OCI-LY7 (cell line): ENCODE measurements at places on chromosomes 11 and 22.

GRCh38 chr11:26632691-26633159 lies 60.7 kb upstream of the MUC15 start:
- DNase-seq, result no peak

- no peak for DNase-seq
Measured at GRCh38 chr11:17578296-17578695, 31.2 kb downstream of the OTOG start.

DNA sequence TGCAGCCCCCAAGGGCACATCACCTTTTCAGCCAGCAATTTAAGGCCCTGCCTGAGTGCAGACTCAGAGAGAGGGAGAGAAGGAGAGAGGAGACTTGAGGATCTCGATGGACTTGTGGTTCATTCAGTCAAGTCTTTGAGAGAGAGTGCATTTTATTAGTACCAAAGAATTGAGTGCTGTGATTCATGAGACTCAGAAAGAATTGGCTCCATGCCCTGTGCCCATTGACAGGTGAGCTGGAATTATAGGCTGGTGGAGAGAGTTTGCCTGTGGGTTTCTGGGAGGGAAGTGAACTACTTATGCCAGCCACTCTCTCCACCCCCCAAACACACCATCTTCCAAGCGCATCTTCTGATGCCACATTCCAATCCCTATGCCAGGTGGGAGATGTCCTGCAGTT lies 236.8 kb downstream of the MN1 start:
- no peak for DNase-seq

DNA sequence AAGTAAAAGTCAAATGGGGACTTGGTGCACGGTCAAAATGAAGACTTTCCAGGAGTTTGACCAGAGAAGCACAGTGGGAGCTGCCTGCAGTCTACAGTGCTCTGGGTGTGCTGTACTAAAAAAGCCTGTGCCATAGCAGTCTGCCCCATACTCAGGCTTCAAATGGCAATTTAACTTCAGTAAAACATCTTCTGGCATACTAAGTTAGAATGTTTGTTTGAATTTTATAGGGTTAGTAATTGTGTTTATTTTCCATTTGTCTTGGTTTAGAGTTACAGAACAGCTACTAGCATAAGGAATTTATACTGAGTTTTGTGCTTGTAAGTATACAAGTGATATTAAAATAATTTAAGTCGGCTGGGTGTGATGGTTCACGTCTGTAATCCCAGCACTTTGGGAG lies 29.3 kb upstream of the LIPT2 start:
- no peak for DNase-seq

- DNase-seq, result no peak
Measured at GRCh38 chr11:101721270-101721669, 137.5 kb upstream of the TRPC6 start.

DNA sequence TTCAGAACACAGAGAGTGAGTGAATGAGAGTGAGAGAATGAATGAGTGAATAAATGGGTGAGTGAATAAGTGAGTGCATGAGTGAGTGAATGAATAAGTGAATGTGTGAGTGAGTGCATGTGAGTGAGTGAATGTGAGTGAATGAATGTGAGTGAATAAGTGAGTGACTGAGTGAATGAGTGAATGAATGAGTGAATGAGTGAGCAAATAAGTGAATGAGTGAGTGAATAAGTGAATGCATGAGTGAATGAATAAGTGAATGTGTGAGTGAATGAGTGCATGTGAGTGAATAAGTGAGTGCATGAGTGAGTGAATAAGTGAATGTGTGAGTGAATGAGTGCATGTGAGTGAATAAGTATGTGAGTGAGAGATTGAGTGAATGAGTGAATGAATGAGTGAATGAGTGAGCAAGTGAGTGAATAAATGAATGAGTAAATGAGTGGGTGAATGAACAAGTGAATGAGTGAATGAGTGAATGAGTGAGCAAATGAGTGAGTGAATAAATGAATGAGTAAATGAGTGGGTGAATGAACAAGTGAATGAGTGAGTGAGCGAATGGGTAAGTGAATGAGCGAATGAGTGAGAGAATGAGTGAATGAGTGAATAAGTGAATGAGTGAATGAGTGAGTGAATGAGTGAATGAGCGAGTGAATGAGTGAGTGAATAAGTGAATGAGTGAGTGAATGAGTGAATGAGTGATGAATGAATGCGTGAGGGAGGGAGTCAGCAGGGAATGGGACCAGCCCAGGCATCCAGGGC lies 21.3 kb upstream of the MUC5B start:
- DNase-seq, result no peak

- DNase-seq, result no peak
Measured at GRCh38 chr11:73554671-73555320, 43.1 kb downstream of the FAM168A start.

GRCh38 chr11:74205181-74205580 lies 34.1 kb downstream of the PPME1 start:
- no peak for DNase-seq

GRCh38 chr22:31790240-31790639 lies 36.4 kb downstream of the DEPDC5 start:
- peak; percentile 83 for DNase-seq

- peak; percentile 53 for DNase-seq
Measured at GRCh38 chr22:31248138-31248745, 36.1 kb downstream of the LIMK2 start.

- peak; percentile 76 for DNase-seq
Measured at GRCh38 chr11:33735271-33736147, 714 bp downstream of the CD59 start.

- DNase-seq, result no peak
Measured at GRCh38 chr11:57483562-57483918, 23.2 kb downstream of the RTN4RL2 start.

DNA sequence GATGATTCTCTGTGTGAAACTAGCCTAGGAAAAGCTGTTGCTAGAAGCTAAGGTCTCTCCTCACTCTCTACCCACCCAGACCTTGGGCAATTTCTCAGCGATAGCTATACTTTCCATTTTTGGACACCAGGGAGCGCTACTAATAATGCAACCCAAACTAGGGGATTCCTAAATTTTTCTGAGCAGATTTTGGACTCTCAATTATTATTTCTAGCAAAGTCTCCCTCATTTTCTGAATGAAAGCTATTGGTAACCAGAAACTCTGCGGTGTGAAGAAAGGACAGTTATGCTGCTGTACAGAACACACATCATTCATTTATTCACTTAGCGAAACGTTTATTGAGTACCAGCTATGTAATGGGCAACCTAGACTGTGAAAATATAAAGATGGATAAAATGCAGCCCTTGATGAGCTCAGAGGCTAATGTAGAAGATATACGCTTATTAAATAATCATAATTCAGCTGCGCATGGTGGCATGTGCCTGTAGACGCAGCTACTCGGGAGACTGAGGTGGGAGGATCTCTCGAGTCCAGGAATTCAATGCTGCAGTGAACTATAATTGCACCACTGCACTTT lies 6.1 kb upstream of the STIM1 start:
- peak; percentile 69 for DNase-seq

- DNase-seq, result no peak
Measured at GRCh38 chr22:22384267-22384666, 124.3 kb downstream of the ZNF280B start.

DNA sequence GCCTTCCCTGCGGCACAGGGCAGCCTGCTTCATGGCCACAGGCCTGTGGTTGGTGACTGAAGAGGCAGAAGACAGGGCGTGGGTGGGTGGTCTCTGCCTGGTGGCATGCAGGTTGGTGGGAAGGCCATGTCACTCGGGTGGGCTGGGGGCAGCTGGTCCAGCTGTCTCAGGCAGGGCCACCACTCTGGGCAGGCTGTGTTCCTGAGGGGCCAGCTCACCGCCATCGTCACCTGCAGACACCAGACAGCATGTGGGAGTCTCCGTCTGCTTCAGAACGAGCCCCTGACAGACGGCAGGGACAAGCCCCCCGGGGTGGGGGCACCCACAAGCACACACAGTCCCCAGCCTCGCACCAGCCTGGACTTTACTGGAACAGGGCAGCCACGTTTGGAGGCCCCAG lies 750.1 kb downstream of the BRD1 start:
- no peak for DNase-seq

DNA sequence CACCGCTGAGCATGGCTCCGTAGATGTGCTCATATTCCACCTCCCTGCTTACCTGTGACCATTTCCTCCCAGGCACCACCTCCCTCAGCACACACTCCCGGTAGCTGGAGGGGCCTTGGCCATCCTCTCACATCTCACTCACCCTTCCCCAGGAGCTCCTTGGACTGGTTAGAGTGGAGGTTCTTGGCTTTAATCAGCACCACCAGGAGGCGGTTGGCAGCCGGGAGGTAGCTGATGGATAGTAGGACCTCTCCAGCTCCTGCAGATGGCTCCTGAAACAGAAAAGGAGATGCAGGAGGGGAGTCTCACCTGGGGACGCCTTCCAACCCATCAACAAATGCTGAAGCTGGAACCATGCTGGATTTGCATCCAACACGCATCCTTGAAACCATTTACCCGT lies 39.9 kb downstream of the SYT13 start:
- no peak for DNase-seq

DNA sequence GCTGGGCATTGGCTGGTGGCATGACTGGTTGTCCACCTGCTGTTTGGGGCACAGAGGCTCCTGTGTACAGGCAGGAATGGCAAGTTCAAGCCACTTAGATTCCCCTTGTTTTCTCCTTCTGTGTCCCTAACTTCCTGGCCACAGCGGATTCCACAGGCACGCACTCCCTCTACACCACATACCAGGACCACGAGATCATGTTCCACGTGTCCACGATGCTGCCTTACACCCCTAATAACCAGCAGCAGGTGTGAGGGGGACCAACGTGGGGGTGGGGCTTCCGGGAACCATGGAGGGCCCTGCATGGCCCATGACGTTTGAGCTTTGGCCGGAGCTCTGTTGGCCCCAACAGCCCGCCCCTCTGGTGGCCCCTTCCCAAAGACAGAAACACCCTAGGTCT lies 7.8 kb downstream of the SIPA1 start:
- DNase-seq, result no peak

- no peak for DNase-seq
Measured at GRCh38 chr11:93852242-93852641, 1.8 kb upstream of the VSTM5 start.

GRCh38 chr11:59182457-59183151 lies 10.7 kb downstream of the DTX4 start:
- DNase-seq, result peak; percentile 33

GRCh38 chr11:9057007-9057406 lies 34.4 kb downstream of the SCUBE2 start:
- no peak for DNase-seq

DNA sequence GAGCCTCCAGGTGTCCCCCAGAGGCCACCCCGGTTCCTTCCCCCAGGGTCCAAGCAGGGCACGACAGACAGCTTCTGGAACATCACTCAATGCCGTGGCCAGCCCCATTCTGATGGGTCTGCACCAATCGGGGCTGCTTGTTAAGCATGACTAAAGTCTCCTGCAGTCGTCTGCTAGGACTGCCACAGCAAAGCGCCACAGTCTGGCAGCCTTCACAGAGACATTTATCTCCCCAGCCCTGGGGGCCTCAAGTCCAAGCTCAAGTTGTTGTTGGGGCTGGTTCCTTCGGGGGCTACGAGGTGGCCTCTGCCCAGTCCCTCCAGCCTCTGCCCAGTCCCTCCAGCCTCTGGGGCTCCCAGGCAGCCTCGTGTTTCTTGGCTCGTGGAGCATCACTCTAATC lies 14.0 kb upstream of the CD81 start:
- no peak for DNase-seq

- DNase-seq, result no peak
Measured at GRCh38 chr11:27445625-27446024, 27.0 kb downstream of the LGR4 start.

GRCh38 chr22:36887162-36887561 lies 26.3 kb upstream of the CSF2RB start:
- no peak for DNase-seq

- DNase-seq, result peak; percentile 88
Measured at GRCh38 chr22:45268958-45269844, 15.5 kb upstream of the UPK3A start.

GRCh38 chr11:36340897-36341296 lies 44.8 kb downstream of the PRR5L start:
- no peak for DNase-seq

- peak; percentile 24 for DNase-seq
Measured at GRCh38 chr22:19610518-19611253, 86.5 kb upstream of the CLDN5 start.

GRCh38 chr22:24831687-24832086 lies 25.7 kb downstream of the SGSM1 start:
- DNase-seq, result no peak

GRCh38 chr11:101442936-101443521 lies 140.8 kb downstream of the TRPC6 start:
- DNase-seq, result no peak

- DNase-seq, result peak; percentile 94
Measured at GRCh38 chr22:22156716-22157347, 87.8 kb upstream of the VPREB1 start.

DNA sequence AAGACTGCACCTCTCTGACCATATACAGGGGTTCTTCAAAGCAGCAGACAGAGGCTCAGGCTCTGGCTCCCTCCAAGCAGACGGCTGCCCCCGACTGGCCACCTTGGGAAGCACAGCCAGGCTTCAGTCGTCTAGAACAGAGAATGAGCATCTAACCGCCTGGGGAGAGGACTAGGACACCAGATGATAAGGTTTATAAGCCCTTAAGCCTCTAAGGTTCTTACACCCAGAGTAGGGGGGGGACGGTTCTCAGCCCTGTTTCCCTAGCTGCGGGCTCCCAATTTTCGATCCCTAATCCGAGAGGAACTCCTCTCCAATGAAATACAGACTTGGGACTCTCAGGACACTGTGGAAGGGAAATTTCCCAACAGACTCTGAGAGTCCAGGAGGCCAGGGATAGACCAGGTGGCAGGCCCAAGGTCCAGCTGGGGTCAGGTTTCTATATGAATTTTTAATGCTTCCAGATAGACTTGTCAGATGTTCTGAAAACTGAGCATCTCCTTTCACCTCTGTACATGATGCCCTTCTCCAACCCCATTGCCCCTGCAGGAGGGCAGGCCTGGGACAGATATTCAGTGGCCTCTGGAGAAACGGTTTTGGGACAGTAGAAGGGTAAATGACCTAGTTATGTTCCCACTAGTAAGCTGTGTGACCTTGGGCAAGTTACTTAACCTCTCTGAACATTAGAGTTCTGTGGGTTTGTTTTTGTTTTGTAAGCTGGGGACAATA lies 20.2 kb downstream of the RTN4RL2 start:
- DNase-seq, result peak; percentile 74

DNA sequence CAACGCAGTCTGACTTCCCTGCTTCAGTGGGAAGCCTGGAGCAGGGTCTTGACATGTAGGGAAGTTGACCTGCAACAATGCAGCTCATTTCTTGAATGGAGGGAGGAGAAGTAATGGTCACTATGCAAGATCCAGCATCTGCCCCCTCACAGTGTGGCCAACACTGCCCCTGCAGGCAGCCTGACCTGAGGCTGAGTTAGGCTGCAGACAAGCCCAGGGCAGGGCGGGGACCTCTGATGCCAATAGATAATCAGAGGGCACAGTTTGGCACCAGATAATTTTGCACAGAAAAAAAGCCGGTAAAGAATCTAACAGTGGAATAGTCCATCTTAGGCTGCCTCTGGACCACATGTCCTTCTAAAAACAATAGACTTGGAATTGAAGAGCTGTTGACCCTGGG lies 182.3 kb downstream of the DSCAML1 start:
- no peak for DNase-seq

- DNase-seq, result no peak
Measured at GRCh38 chr11:112042161-112042960, 17.2 kb downstream of the DLAT start.
